ENCODE measurements at places on chromosomes 6 and 20.

- no peak for DNase-seq
Measured at GRCh38 chr6:136729832-136730231, 62.4 kb downstream of the MAP3K5 start.

GRCh38 chr20:29790510-29790909 is 1467.0 kb upstream of the DEFB115 start:
- no peak for DNase-seq

- no peak for DNase-seq
Measured at GRCh38 chr20:9574181-9574580, 59.8 kb downstream of the LAMP5 start.

- DNase-seq = no peak
Measured at GRCh38 chr6:47335466-47335865, 25.8 kb upstream of the TNFRSF21 start.

DNA sequence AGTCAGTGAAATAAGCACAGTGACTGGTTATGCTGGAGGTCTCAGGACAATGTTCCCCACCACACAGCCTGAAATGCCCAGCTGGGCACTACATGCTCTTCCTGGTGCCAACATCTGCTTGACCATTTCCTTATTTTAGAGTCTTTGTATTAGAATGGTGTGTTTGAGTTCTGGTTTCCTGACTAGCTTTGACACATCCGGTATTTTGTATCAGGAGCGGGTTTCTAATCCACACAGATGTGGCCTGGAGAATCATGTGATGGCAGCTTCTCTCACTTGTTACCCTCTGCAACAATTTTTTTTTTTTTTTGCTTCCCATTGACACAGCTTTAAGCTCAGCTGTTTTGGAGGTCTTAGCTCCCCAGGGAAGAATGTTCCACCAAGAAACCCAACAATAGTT is 164.5 kb upstream of the CST7 start:
- no peak for DNase-seq

GRCh38 chr6:115898246-115898645 is 162.4 kb downstream of the FRK start:
- DNase-seq = no peak

DNA sequence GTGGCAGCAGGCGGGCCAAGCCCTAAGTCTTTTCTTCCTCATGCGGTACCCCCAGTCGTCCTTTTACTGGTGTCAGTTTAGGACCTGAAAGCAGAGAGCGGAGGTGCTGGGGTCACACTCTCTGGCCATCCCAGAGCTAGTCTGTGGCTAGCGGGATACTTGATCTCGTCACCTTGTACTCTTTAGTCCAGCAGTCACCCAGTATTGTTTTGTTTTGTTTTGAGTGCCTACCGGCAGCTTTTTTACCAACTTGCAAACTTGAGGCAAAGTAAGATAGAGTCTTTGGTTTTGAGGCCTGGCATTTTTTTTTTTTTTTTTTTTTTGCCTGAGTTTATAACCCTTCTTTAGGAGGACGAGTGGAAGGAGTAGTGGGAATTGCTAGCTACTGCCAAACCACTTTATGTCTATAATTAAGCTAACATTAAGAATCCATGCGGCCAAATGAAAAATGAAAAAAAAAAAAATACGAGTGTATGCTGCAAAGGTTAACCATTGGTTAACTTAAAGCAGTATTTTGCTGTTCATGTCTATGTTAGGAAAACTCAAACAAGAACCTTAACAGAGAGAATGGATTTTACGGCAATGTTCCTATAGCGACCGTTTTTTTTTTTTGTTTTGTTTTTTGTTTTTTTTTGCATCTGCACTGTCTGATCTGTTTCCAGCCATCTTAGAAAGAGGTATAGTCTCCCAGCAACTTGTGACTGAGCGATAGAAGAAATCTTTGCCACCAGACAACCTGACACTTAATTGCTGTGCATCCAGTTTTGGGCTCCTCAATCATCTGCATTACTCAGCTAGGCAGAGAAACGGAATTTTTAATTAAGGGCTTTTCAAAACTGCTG is 56.9 kb downstream of the FAM217A start:
- no peak for DNase-seq

DNA sequence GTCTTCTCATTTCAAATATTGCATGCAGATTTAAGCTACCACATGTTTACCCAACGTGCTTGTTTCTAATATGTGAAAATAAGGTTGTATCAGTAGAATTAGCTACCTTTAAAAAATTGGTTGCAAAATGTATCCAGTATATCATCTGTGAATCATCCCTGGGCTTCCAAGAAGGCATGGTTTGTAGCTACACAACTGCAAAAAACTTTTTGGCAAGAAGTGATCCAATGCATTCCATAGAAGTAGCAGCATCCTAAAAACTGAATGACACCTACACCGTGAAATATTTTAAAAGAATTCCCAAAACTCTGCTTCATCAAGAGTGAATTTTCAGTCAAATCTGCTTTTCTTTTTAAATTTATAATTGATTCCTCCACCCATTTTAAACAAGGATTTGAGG is 89.1 kb downstream of the AIG1 start:
- no peak for DNase-seq

DNA sequence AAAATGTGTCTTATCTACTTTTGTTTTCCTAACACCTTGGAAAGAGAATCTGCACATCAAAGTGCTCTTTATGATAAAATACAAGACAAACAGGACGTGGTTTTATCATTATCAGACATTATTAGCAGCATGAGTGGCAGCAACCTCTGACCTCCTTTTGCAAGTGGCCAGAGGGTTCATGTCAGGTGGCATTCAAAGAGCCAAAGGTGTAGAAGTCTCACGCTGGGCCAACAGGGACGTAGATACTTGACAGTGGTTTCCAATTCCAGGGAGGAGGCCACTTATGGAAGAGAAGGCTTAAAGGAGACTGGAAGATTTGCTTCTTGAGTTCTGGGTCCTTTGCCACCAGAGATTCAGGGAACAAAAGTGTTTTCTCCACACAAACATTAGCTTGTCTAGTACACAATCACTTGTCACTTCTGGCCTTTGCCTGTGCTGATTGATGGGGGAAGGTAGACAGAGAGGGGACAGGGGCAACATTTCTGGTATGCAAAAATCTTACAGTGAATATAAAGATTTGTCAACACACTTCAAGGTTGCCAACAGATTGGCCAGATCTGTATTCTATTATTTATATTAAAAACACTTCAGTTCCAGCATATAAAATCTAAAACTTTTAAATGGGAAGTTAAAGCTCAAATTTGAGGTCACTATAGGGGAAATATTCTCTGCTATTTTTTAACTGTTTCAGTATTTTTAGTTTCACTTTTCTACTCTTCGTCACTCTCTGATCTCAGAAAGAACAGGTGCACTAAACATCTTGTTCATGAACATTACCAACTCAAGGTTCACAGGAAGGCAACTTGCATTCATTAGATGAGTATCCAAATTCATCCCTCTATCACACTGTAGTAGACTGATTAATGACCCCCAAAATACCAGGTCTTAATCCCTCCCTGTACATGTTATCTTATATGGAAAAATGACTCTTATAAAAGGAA is 52.1 kb upstream of the FBXO30 start:
- no peak for DNase-seq

DNA sequence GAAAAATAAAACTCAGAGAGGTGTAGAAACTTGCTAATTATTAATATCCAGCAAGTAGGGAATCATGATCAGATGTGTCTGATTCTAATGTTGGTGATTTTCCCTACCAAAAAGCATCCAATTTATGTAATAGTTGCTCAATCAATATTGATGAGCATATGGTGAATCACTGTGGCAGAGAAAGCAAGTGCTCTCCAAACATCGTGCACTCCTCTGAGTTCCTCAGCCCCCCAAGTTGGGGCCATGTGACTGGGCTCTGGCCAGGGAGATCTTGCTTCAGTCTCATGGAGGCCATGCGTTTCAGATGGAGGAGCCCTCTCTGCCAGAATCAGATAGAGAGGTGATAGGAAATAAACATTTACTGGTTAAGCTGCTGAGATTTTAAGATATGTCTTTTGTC is 133.2 kb upstream of the LY86 start:
- DNase-seq = no peak

GRCh38 chr20:24670341-24670872 is 201.0 kb downstream of the SYNDIG1 start:
- no peak for DNase-seq

DNA sequence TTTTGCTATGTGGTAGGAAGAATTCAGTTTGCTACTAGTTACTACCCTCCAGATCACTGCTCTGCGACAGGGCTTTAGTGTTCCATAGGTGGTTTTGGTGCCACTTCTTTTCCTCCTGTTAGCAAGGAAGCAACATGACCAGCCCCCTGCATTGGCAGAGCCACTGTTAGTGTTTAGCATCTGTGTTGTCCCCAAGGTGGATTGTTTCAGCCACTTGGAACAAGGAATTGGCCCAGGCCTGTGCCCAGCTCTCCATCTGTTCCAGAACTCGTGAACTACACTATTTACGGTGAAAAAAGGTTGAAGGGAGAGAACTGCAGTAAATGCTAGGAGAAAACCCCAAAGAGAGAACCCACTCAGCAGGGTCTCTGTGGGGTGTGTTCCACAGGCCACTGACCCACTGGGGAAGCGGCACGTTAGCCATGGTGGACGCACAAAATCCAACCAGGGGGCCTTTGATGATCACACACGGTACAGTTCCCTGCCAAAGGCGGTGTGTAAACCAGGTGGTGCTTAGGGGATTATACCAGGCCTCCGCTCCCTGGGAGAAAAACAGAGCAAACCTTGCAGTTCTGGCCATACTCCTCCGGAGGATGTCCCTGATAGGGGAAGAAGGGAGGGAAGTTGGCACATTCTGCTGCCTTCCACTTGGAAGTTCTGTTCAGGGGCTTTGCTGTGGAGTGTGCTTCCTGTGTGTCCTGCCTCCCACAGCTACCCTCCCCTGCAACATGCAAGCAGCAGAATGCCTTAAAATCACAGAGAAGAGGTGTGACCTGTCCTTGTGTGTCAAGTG is 72.3 kb downstream of the LYRM2 start:
- DNase-seq = no peak

DNA sequence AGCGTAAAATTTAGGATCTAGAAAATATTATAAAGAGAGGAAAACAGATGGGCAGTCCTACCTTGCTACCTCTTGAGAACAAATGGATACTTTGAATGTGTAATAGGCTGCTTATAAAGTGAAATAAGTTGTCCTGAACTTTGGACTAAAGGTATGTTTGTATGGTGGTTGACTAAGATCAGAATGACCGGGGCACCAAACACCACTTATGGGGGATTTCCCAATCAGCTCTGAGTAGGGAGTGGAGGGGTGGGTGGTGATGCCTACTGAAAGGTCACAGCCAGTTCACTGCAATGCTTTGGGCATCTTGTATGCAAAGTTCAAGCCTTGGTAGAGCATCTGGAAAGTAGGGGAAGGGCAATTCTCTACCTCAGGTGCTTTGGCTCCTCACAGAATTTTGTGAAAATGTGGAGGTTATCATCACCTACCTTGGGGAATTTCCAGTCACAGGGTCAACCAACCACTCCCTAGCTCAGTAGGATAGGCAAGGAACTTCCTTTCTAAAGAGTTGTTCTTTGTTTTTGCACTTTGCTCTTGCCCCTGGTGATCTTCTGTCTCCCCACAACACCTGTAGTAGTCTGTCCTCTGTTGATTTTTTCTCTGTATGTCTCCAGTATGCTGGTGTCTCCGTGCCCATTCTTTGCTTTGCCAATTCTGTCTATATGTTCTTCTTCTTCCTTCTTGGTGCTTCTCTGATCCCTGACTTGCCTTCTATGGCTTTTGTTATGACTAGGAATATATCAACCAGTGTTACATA is at the start of gene TRIM31:
Gene TRIM31 (minus strand): TSS at position 88 of the 757 bp plus-strand sequence. CDS start 285 bp downstream, outside the sequence.
- DNase-seq = no peak

DNA sequence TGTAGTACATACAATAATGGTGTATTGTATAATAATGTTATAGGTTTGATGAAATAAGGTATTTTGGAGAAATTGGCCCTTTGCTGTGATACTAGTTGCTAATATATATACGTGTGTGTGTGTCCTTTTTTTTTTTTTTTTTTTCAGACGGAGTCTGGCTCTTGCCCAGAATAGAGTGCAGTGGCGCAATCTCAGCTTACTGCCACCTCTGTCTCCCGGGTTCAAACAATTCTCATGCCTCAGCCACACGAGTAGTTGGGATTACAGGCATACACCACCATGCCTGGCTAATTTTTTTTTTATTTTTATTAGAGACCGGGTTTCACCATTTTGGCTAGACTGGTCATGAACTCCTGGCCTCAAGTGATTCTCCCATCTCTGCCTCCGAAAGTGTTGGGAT is 23.3 kb downstream of the SENP6 start:
- no peak for DNase-seq

DNA sequence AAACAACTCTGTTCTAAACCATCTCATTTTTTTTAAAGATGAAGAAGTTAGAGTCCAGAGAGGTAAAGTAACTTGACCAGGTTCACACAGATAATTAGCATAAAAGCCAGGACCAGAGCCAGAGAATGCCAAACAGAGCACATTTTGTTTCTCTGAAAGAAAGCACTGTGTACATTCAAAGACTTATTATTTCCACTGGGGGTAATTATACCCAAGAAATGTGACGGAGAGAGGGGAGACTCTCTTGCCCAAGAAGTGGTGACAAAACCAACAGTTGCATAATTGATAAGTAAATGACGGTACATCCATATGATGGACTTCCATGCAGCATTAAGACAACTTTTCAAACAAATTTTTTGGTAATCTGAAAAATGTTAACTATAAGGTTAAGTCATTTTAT is 111.6 kb downstream of the RTN4IP1 start:
- DNase-seq = no peak

DNA sequence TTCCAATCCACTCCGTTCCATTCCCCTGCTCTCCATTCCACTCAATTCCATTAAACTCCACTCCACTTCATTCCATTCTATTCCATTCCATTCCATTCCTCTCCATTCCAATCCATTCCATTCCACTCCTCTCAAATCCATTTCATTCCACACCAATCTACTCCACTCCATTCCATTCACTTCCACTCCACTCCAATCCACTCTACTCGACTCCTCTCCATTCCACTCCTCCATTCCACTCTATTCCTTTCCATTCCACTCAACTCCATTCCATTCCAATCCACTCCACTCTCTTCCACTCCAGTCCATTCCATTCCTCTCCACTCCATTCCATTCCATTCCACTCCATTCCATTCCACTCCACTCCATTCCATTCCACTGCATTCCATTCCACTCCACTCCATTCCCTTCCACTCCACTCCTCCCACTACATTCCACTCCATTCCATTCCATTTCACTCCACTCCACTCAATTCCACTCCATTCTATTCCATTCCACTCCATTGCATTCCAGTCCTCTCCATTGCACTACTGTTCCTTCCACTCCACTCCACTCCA is 22.6 kb upstream of the DEFB125 start:
- DNase-seq = no peak

GRCh38 chr20:64229507-64230061 is 26.0 kb upstream of the PCMTD2 start:
- DNase-seq = no peak

GRCh38 chr20:19275038-19275629 is 62.7 kb downstream of the SLC24A3 start:
- DNase-seq = no peak

- DNase-seq = no peak
Measured at GRCh38 chr6:35496036-35496840, 641 bp downstream of the TEAD3 start.

DNA sequence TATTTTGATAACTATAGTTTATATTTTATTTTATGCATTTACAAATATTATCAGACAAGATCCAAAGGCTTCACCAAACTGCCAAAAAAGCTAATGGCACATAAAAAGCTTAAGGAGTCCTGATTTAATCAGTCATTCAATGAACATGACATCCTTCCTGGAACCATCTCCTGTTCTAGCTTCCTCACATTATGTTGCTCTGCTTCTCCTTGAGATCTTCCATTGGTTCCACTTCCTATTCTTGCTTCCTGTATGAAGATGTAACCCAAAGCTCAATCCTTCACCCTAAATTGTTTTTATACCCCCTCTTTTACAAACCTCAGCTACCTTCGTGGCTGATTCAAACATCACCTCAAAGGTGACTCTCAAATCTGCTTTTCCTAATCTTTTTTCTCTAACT is 4.5 kb upstream of the BRD2 start:
- no peak for DNase-seq

All from NCI-H2081 treated with DMSO at 0.1 percent for 48 hours (cell line).